ENCODE measurements at places on chromosomes 2 and 18. TPM values are rescaled to one million over a fixed set of nuclear protein-coding genes. Genes with fewer than 3 reads are reported as not detected.

The CPO gene
- total RNA-seq = not detected

The SCYGR4 gene
- total RNA-seq = not detected

The TMEM37 gene
- 2.1 TPM for total RNA-seq

The EFR3B gene
- total RNA-seq = 4.7 TPM

The ANKRD23 gene
- 5.2 TPM for total RNA-seq

The CAPN14 gene
- not detected for total RNA-seq

The ASAP2 gene
- total RNA-seq = 17.7 TPM

The EGR4 gene
- total RNA-seq = not detected

The MAB21L4 gene
- total RNA-seq = not detected

The CKAP2L gene
- 1.0 TPM for total RNA-seq

The CTIF gene
- total RNA-seq = 16.7 TPM

The NAT8 gene
- total RNA-seq = not detected

The SCG2 gene
- total RNA-seq = not detected

The CIB4 gene
- total RNA-seq = not detected

The NOSTRIN gene
- total RNA-seq = 8.4 TPM

The CNGA3 gene
- total RNA-seq = 0.52 TPM

The SRD5A2 gene
- not detected for total RNA-seq

The CYS1 gene
- total RNA-seq = 4.7 TPM

The PLA2R1 gene
- total RNA-seq = 2.6 TPM

The HAAO gene
- 4.2 TPM for total RNA-seq

The TTC32 gene
- total RNA-seq = 2.6 TPM

Data from skeletal muscle tissue (tissue), 5 donors.